Body of pancreas (tissue), 4 donors: ENCODE measurements at places on chromosomes 1 and 21.

- peak; percentile 37 for DNase-seq
Observed at GRCh38 chr1:230068952-230069684, 2.1 kb downstream of the GALNT2 start.

DNA sequence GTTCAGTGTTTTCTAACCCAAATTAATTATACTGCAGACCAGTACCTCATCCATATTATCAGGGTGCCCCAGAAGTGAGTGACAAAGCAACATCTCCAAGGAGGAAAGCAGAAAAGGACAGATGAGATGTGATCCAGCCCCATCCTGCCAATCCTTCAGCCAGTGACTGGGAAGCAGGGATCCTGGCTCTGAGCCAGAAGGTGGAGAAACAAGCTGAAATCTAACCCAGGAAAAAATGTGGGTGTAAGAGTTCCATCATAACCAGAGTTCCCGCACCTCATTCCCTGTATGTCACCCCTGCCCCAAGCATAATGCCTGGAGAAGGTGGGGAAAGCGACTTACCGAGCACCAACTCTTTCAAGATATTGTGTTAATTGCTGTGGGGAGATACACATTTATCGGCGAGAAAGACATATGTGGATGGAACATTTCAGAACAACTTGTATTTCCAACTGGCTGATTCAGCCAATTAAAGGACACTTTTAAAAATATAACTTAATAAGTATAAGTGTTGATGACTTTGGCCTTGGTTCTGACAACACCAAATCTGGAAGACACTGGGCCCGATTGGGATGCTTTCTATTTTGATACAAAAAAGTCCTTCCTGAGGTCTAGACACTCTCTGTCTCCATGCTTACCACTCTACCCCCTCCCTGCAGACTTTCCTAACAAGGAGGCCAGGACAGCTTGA, 14.9 kb downstream of the PLEKHA6 start:
- no peak for DNase-seq

DNA sequence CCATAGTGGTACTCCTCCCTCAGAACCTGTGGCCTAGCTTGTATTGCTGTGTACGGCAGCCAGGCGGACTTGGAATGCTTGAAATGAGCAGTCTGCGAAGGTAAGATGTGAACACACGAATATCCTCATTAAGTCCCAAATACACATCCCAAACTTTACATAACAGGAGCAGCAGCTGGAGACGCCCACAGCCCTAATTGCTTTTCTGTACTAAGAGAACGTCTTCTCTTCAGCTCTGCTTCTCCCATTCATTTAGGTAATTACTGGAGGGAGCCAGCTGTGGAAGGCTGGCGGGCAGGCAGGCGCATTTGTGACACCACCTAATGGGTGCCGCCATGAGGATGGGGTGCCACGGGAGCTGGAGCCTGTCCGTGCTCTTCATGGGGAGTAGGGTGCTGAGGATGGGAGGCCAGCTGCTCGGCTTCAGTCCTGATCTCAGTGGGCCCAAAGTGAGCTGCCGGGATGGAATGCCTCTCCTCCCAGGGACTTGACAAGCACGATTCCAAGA, 66.6 kb upstream of the POU3F1 start:
- DNase-seq = no peak

DNA sequence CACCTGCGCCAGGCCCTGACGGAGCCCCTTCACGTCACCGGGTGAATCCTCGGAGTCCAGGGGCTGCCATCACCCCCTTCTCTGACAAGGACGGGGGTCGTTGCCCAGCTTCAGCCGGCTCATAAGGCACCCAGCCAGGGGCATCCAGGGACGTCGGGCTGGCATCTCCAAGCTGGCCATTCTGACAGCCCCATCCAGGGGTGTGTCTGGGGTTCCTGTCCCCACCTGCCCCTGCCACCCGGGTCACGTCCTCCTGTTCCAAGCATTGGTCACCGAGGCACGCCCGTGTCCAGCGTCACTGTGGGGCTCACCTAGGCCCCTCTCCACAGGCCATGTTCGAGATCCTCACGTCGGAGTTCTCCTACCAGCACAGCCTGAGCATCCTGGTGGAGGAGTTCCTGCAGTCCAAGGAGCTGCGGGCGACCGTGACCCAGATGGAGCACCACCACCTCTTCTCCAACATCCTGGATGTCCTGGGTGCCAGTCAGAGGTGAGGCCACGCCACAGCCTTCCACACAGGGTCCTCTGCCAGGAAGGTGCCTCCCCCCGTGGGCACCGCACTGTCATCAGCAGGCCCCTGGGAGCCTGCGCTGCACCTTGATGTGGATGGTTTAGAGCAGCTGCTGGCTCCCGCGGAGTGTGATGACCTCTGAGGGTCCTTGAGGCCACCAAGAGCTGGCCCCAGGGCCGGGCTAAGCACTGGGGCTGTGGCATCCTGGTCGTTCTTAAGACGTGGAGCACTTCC, 14.8 kb downstream of the ARHGEF16 start:
- DNase-seq = no peak

- DNase-seq = no peak
Observed at GRCh38 chr1:162349635-162350330, 26.9 kb downstream of the SPATA46 start.

GRCh38 chr1:187842406-187843165, 1013.8 kb downstream of the PLA2G4A start:
- no peak for DNase-seq

DNA sequence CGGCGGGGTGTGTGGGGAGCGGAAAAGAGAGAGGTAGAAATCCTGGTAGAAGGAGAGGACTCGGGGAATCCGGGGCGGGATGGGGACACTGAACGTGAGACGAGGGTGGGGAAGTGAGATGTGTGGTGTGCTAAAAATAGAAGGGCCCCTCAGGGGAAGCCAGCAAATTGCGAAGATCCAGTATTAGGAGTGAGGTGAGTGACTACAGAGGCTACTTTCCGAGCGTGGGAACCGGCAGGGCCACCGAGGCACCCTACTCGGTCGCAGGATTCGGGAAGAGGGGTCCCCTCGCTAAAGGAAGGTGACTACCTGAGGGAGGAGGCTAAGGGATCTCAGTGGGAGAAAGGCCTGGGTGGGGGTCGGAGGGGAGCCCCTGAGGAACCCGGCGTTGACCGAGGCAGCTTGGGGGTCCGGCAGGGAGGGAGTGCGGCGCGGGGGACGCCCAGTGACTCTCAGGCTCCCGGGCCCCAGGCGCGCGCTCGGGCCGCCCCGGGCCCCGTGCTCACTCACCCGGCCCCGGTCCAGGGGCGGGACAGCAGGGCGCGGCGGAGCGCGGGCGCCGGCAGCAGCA, 318 bp downstream of the ALDH4A1 start:
- DNase-seq = no peak

DNA sequence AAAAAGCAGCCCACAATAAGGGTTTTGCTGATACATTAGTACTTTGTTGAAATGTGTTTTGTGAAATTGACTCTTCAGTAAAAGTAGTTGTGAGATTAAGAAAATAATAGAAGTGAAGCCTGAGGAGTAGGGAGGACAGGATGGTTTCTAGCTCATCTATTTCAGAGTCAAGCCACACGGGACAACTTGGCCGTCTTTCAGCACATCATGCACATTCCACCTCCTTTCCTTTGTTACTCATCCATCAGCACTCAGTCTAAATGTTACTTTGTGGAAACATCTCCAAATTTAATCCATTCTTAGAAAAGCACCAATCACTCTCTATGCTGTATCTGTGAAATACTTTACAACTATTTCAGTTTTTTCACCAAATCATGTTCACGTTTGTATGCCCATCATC, 223.3 kb downstream of the FGGY start:
- no peak for DNase-seq

DNA sequence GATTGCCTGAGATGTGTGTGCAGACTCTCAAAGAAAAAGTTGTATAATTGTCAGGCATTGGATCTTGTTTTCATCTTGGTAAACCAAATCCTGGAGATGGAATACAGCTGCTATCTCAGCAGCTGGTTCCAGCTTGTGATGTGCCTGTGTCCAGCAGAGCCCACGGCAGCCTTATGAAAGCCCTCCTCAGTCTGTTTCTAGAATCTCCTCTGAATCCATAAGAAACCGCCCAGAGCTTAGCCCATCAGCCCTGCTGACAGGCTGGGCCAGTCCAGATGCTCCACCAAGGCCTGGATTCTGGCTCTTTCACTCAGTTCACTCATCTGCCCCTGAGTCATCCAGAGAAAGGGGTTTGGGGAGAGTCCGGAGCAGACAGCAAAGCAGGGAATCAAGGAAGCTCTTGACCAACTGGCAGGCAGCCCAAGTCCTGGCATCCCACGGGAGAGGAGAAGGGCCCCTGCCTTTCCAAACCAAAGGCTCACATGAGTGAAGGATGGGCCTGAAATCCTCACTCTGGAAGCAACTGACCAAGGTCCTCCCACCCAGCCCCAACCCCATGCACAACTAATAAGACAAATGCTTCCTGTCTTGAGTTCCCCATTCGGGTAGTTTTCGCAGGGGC, 45.7 kb downstream of the NAV1 start:
- DNase-seq = no peak

- peak; percentile 61 for DNase-seq
Observed at GRCh38 chr1:155940482-155940992, 901 bp upstream of the RXFP4 start.

DNA sequence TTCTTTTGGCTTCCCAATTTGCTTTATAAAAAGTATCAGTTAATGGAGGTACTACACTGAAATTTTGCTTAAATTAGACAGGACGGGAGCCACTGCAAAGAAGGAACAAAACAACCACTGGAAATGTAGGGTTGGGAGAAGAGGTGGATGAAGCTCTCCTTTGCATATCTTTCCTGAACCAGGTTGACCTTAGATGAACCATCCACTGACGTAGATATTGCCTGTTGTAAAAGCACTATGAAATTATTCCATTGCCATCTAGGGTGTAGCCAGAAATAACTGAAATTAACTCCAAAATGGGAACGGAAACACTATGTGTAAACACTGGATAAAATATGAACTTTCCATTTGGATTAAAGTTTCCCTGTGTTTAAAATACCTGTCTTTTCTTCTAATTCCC, 1.2 kb upstream of the ABL2 start:
- DNase-seq = no peak

DNA sequence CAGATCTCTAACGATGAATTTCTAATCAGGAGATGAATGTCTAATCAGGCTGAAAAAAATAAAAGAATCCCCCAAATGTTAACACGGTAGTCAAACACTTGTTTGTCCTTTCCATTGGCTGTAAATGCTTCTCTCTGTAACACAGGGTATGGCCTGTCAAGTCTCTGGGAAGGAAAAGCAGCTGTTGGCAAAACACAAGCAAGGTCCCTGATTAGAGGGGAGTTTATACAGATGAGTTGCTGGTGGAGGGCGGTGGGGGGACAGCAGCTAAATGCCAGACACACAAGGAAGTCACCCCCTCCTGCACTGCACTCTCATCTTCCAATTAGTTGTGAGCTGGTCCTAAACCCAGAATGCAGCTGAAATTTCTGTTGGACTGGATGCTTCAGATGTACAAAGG, 51.0 kb downstream of the PGBD5 start:
- no peak for DNase-seq

DNA sequence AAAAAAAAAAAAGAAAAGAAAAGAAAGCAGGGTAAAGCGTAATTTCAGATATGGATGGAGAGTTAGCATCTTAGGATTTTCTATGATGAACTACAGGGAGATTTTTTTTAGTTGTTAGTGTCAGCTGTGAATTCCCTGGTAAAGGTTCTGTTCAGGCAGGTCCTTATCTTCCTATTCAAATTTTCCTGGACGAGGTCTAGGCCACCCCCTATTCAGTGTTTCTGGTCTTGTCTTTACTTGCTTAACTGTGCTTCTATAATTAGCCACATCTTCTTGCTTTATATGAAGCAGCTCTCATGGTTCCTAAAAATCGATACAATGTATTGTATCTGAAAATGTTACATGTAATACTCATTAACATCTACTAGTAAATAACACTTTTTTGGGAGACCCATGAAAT, 157.8 kb downstream of the LHX8 start:
- DNase-seq = no peak

DNA sequence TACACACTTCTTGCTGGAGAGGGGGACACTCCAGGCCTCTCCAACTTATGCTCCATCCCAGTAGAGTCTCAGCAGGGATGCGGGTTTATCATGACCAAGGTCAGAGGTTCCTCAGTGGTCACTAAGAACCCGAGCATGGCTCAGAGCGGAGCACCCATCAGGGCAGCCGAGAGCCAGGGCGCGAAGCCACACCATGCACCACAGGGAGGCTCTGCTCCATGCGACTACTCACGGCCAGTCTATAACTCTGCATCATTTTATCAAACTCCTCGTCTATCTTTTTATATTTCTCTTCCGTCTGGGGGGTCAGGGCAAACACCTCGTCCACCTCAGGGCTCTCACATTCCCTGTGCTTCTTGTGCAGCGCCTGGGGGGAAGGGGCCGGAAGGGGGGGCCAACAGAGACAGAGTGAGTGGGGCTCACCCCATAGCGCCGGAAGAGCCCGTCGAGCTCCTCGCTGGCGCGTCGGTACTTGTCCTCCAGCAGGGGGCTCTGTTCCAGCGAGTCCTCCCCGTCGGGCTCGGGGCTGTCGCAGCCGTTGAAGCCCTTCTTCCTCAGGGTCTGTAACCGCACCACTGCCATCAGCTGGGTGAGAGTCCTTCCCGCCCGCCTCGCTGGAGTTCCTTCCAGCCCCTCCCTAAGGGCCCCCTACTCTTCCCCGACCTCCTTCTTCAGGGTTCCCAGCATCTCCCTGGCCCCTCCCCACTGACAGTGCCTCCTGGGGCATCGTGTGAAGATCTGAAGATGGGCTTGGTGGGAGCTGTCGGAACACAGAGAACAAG, 20.0 kb downstream of the MEF2D start:
- DNase-seq = peak; percentile 48

DNA sequence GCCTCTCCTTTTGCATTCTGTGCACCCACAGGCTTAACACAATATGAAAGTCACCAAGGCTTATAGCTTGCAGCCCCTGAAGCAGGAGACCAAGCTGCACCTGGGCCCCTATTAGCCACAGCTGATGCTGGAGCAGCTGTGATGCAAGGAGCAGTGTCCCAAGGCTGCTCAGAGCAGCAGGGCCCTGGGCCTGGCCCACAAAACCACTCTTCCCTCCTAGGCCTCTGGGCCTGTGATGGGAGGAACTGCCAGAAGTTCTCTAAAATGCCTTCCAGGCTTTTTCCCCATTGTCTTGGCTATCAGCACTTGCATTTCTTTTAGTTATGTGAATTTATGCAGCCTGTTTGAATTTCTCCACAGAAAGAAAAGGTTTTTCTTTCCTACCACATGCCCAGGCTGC, 89.5 kb upstream of the KCTD3 start:
- DNase-seq = no peak

DNA sequence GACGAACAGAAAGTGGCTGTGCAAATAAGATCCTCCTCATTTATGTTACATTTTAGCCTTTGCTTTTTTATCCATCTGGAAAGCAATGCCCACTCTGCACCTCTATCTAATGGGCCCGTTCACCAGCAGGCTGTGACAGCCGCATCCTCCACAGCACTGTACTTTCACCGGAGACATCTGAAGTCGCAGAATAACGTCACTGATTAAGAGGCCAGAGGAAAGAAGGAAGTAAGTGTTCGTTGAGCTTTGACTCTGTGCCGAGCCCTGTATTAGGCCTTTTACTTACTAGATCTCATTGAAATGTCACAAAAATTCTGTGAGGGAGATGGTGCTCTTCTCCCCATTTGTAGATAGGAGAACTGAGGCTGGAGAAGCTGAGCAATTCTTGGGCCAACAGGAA, 62.3 kb downstream of the KAZN start:
- DNase-seq = no peak

- no peak for DNase-seq
Observed at GRCh38 chr1:61887931-61888564, 145.8 kb downstream of the PATJ start.

GRCh38 chr1:22142315-22143064, 407 bp downstream of the WNT4 start:
- no peak for DNase-seq
